Thoracic aorta (tissue), 2 donors: ENCODE measurements at places on chromosomes 3 and 15. TPM values are rescaled to one million over a fixed set of nuclear protein-coding genes. Genes with fewer than 3 reads are reported as not detected.

Gene CCR8
- total RNA-seq = not detected

Gene ZKSCAN7
- 5.4 TPM for total RNA-seq

Gene PLA2G4E
- not detected for total RNA-seq

Gene ADAMTS17
- total RNA-seq = 8.1 TPM

Gene UBXN7
- total RNA-seq = 21.1 TPM

Gene GPR62
- total RNA-seq = not detected
